ENCODE measurements at places on chromosomes 7 and 10.

DNA sequence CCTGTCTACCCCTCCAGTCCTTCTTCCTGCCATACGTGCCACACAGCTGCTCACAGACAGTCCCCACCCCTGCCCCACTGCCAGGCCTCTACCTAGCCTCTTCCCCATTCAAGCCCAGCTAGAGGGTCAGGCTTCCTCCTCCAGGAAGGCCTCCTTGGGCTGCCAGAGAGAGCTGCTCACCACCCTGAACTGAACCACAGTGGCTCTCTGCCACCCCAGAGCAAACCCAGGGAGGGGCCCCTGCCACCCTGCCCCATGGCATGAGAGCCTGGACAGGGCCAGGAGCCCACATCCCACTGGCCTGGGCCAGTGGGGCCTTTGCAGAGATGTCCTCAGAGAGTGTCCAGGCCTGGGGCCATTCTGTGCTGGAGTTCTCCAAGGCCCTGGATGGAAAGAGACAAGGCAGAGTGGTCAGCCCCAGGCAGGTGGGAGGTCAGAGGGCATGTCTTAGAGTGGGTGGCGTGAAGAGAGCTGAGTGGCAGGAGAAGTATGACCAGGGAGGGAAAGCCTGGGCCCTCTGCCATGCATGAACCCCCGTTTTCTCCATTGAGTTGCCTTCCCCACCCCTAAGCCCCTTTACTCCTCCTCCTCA, 40.4 kb downstream of the TMEM270 start:
- DNase-seq, result no peak

GRCh38 chr10:52740913-52741675, 31.5 kb downstream of the MBL2 start:
- DNase-seq, result peak; percentile 55

GRCh38 chr7:121286742-121287734, 41.8 kb upstream of the WNT16 start:
- DNase-seq, result no peak

- DNase-seq, result no peak
These were observed 43.6 kb upstream of the CDK14 start for GRCh38 chr7:90552521-90552920.

GRCh38 chr7:50145226-50145625, 52.2 kb upstream of the ZPBP start:
- no peak for DNase-seq

GRCh38 chr10:48839809-48840679, 99.6 kb downstream of the LRRC18 start:
- DNase-seq, result no peak

- no peak for DNase-seq
These were observed 33.4 kb downstream of the CCM2 start for GRCh38 chr7:45033261-45033930.

DNA sequence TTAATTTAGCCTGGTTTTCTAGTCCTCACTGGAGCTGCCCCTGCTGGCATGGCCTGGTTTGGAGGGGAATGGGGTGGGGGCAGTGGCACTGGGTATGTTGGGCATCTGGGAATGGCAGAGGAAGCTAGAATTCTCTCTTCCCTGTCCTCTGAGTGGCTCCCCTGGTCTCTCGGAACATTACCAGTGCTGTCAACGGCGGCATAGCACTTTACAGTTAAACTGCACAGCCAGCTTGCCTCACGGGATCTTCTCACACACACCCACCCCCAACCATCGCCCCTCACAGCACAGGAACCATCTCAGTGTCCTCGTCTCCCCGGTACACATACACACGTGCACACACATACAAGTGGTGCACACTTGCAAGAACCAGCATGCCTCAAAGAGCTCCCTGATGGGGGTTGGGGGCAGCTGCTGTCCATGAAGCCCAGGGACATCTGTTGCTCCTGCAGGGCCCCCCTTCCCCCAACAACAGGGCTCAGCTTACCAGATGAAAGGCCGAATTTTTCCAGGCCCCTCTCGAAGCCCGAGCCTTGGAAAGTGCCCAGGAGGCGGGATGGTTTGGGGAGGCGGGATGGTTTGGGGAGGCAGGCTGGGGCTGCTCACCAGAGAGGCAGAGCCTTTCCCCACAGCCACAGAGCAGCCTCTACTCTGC, 41.0 kb downstream of the TSPAN15 start:
- no peak for DNase-seq

DNA sequence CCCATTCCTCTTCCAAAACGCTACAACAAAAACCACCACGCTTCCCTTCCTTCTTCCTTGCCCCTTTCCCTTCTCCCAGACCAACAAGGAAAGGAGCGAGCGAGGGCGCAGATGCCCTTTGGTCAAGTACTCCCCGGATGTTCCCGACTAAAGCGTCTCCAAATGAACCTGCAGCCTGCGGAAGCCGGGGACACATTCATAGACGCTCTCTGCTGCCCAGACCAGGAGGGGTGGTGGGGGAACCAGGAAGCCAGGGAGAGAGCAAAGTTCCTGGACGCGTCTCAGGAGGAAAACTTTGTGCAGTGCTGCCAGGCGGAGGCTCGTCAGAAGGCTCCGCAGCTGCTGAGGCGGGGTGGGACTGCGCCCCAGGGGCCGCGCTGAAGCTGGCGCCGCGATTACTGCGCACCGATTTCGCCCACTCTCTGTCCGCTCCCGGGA, 754 bp downstream of the SEMA3D start:
- no peak for DNase-seq

DNA sequence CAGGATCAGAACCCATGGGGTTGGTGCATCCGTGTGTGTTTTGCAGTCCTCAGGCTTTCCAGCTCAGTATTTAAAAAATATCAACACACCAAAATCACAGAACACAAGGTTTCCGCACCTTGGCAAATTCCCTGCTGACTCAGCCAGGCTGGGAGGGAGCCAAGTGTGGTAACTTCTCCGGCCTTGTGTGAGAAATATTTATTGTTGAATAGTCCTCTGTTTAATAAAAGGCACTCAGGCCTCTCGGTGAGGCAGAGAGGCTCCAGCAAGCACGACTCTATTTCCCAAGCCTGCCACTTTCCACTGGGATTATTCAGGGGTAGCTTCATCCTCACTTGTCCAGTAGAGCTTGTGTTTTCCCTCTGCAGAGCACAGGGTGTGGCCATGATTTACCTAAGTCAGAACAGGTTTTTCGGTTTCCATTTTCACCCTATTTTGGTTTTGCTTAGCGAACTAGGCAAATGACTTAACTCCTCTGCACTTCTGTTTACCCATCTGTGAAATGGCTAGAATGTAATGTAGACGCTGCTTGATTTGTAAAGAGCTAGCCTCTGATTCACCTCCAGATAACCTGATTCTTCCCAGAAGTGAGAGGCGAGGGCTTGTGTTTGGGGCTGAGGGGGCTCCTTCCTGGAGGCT, 13.0 kb upstream of the CHST15 start:
- no peak for DNase-seq

GRCh38 chr7:132584796-132585494, 8.7 kb upstream of the PLXNA4 start:
- DNase-seq, result no peak

GRCh38 chr7:155338632-155339320, 41.1 kb downstream of the INSIG1 start:
- no peak for DNase-seq

GRCh38 chr7:77351539-77352004, 64.6 kb downstream of the GSAP start:
- no peak for DNase-seq

DNA sequence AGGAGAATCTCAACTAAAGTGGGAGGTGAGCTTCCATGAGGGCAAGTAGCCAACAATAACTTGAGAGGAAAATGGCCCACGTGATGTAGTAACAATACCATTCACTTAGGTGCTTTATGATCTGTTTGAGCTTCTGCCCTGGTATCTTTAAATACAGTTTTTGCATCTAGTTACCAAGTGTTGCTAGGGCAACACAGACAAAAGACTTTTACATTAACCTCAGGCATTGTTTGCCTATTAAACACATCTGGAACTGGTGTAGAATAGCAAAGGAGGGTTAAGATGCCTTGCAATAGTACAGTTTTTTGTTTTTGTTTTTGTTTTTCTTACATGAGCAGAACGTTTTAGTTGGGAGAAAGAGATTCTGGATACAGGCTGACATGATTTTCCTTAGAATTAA, 97.7 kb upstream of the MTPN start:
- no peak for DNase-seq

GRCh38 chr10:97764519-97764931, 7.3 kb downstream of the SFRP5 start:
- DNase-seq, result no peak

DNA sequence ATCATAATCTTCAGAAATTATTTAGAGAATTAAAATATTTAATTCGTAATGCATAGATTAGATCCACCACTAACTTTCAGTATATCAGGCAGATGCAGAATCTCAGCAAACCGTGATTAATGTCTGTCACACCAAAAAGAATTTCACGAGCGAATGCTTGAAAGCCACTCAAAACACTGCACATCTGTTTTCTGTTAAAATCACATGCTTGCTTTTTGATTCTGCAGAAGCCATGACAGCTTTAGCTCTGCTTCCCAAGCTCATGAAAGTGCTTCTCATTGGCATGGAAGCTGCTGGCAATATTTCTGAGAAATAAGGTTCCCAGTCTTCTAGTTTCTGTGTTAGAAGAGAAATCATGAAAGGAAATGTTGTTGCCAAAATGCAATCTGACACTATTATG, 837.8 kb upstream of the LRRN3 start:
- no peak for DNase-seq

GRCh38 chr7:79199961-79200360, 253.5 kb downstream of the MAGI2 start:
- no peak for DNase-seq

GRCh38 chr10:33214174-33214573, 120.3 kb downstream of the NRP1 start:
- no peak for DNase-seq

DNA sequence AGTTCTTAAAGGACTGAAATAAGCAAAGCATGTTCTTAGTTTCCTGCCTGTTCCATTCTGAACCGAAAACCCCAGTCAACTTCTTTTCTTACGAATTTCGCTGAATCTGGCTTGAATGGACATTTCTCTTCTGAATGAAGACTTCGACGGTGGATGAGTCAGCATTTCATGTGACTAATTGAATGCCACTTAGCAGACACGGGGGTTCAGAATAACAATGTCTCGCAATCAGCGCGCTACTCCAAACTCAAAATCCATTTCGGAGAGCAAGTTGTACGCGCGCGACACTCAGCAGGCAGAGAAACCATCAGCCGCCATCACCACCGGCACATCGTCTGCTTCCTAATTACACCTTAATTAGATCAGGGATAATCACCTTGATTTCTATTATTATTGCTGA, 239.0 kb upstream of the KLF6 start:
- DNase-seq, result no peak

- no peak for DNase-seq
These were observed 130.0 kb upstream of the BTBD16 start for GRCh38 chr10:122140941-122141623.

- no peak for DNase-seq
These were observed 80.4 kb downstream of the NRBF2 start for GRCh38 chr10:63213489-63213888.

DNA sequence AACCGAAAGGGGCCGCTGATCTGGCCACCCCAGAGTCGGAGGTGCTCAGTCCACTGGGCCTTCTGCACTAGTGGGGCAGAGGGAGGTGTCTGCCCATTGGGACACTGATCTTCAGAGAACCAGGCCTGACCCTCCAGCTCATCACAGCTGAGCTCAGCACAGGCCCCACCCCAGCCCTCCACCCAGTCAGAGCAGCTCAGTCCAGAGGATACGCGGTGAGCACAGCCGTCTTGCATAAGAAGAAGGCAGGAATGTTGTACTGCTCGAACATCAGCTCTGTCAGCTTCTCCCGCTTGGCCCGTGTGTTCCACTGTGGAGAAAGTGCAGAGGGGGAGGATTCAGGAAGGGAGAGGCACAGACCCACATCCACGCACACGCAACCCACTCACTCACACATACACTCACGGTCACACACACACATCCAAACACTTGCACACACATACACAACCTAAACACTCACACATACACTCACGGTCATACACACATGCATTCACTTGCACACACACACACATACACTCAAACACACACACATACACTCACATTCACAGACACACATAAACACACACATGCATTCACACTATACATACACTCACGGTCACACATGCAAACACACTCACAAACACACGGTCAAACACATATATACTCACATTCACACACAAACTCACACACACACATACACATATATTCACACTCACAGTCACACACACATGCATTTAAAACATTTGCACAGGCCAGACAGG, 6.3 kb downstream of the ACTL6B start:
- DNase-seq, result no peak

DNA sequence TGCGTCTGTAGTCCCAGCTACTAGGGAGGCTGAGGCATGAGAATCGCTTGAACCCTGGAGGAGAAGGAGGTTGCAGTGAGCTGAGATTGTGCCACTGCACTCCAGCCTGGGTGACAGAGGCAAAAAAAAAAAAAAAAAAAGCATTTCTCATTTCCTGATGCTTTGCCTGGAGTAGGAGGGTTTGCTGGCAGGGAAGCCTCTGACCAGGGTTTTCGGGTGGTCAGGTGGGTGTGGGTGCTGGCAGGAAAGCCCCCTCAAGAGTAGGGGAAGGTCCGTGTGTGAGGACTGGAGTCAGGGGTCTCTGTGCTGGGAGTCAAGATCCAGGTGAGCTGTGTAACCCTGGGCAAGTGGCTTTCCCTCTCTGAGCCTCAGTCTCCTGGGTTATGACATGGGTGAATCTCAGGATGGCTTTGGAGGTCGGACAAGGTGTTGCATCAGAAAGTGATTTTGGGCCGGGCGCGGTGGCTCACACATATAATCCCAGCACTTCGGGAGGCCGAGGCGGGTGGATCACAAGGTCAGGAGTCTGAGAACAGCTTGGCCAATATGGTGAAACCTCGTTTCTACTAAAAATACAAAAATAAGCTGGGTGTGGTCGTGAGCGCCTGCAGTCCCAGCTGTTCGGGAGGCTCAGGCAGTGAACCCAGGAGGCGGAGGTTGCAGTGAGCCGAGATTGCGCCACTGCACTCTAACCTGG, 3.2 kb downstream of the AMZ1 start:
- DNase-seq, result no peak

GRCh38 chr10:20406281-20407104, 490.6 kb downstream of the NEBL start:
- DNase-seq, result no peak

GRCh38 chr7:81682873-81683272, 87.0 kb downstream of the HGF start:
- DNase-seq, result no peak

- no peak for DNase-seq
These were observed 6.5 kb downstream of the TSPAN15 start for GRCh38 chr10:69457771-69458237.

Measured in iPS DF 6.9 (cell line).